ENCODE measurements at places on chromosomes 3 and 15.

DNA sequence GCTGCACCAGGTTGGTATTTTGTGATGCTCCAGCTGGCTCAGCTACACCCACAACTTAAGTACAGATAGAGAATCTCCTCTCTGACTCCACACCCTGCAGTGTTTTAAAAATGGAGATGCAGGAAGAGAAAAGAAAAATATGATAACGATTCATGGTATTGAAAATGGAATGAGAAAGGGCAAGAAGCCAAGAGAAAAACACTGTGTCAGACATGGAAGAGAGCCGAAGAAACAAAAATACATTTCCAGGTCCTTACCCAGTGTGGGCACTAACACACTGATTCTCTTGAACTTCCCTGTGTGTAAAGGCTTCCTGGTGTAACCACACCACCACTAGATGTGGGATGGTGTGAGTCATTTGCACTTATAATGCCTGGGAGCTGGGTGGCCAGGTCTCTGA, 93.1 kb downstream of the GMPS start:
- no peak for DNase-seq

GRCh38 chr15:74174219-74174957, 878 bp downstream of the ISLR start:
- no peak for DNase-seq

DNA sequence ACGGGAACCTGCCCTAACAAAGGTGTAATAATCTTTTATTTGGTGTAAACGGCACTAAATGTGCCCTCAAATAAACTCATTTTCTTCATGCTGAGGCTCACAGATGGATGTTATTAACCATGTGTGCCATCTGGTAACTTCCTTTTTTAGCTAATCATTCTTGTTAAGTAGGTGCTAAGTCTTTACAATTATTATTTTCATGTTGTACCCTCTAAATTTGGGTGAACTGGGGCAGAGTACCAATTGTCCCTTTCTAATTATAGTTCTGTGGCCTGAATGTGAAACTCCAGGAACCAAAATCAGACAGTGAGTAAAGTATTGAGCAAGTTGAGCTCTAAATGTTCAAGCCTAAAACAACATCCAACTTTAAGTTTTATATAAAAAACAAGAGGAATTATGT, 220.7 kb upstream of the CADM2 start:
- no peak for DNase-seq

GRCh38 chr15:42133886-42134502, 22.4 kb downstream of the PLA2G4F start:
- peak; percentile 30 for DNase-seq

DNA sequence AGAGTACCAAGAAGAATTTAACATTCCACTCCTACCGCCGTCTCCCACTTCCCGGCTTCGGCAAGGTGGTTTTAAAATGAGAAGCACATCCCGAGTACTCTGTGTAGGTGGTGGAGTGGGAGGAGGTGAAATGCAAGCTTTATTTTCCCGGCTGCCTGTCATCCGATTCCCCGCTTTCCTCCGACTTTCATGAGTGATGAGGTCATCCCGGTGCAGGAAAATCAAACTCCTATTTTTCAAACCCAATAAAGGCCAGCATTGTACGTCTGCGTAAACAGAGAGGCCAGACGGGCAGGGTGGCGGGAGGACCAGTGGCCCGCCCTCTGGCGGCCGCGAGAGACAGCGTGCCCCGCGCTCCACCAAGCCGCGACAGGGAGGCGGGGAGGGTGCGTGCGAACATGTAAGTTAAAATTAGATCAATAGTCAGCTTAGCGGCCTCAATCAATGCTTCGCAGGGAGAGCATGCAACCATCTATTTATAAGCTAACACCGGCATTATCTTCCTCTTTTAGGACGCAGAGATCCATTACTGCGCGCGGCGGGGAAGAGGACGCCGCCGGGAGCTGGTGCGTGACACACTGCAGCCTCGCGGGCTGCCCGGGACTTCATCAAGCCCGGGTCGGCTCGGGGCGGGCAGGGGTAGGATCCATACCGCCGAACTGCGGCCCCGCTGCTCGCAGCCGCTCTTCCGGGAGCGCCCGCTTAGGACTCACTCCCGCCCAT, 163.3 kb downstream of the CD47 start:
- no peak for DNase-seq

- no peak for DNase-seq
Observed at GRCh38 chr15:70826634-70827033, 27.3 kb downstream of the LARP6 start.

GRCh38 chr3:170734043-170734734, 135.8 kb downstream of the RPL22L1 start:
- DNase-seq = no peak

GRCh38 chr3:166420071-166420470, 582.8 kb upstream of the BCHE start:
- no peak for DNase-seq

DNA sequence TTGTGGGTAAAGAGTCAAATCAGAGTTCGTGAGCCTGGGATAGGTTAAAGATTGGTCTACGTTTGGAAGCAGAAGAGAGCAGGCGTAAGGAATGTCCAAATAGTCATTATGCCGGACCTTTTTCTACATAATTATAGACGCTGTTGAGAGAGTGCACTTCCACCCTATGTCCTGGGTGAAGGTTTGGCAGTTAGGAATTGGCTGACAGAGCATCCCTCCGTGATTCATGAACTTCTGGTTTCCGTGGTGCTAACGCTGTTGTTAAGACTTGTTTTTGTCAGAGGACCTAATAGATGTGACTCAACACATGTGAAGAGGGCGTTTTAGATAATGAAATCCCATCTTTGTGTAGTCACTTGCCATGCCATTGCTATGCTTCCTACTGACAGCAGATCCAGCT, 1.1 kb downstream of the EAF1 start:
- DNase-seq = no peak

- no peak for DNase-seq
Observed at GRCh38 chr3:42743204-42743995, 29.7 kb downstream of the CCDC13 start.

DNA sequence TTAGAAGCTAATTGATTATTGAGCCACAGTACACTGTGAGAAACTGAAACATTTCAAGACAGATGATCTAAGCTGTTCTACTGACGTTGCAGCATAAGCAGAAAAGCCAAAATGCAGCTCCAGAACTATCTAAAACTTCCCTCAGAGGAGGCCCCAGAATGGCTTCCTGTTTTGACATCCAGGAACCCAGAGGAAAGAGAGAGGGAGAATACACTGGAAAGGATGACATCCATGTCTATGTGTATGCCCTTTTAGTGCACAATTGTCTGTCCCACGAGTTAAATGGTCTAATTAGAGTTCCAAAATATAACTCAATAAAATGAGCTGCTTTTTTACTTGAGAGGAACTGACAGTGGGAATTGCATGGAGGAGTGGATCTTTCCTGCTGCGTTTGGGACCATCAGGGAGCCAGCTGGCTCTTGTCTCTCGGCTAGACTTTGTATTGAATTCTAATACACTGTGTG, 688.1 kb downstream of the ZNF385D start:
- no peak for DNase-seq

DNA sequence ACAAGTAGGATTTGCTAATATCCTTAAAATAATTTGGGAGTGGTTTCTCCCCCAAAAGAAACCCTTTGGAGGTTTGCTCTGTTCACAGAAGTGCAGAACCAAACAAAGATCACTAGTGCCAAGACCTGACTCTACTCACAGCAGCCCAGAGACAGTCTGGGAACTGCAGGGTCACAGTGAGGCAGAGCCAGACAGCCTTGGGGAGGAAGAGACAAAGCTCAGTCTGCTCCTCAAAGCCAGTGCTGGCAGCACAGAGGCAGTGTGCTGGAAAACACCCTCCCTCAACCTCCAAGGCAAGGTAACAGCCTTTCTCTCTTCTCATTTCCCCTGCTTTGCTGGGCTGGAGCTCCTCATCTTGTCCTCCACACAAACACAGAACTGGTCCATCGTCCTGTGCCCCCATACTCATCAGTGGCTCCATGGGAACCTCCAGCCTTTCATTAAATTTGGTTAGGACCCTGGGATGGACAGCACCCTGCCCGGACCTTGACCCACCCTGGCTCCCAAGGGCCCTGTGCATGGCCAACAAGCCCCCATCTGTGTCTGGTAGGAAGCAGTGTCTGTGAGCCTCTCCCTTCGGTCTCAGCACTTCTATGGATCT, 12.6 kb downstream of the RAB6B start:
- DNase-seq = no peak

- no peak for DNase-seq
Observed at GRCh38 chr3:27431116-27431515, 53.1 kb downstream of the SLC4A7 start.

DNA sequence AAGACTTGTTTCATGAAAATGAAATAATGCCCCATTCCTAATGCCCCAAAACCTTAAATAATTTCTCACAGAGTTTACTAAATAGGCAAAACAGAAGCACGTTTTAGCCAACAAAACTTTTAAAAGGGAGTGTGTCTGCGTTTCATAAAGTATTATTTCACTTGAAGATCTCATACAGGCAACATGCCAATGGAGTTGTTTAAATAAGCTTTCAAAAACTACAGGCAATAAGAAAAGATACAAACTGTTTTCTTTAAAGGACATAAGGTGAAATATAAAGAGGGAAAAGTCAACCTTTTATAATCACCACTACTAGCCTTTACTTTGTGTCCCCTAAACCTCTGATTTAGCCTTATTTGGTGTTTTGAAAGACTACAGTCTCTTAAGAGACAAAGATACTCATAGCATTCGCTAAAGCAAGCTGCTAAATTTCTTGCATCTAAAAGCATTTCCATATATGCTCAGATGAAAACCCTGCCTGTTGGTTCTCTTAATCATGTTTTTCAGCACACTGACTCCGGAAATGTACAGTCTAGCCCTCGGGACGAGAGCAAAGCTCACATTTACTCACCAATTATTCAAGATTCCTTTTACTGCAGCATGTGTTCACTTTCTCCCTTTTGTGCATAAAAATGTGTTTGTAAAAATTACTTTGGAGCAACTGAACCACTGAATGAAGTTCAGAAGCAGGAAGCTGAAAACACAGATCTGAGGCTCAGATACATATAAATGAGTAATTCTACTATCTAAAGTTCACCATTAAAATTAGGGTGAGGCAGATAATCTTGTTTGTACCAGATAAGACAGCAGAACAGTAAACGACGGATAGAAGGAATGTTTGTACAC, 119.0 kb downstream of the GOLIM4 start:
- DNase-seq = no peak

GRCh38 chr3:18121020-18121419, 304.1 kb downstream of the SATB1 start:
- DNase-seq = no peak

DNA sequence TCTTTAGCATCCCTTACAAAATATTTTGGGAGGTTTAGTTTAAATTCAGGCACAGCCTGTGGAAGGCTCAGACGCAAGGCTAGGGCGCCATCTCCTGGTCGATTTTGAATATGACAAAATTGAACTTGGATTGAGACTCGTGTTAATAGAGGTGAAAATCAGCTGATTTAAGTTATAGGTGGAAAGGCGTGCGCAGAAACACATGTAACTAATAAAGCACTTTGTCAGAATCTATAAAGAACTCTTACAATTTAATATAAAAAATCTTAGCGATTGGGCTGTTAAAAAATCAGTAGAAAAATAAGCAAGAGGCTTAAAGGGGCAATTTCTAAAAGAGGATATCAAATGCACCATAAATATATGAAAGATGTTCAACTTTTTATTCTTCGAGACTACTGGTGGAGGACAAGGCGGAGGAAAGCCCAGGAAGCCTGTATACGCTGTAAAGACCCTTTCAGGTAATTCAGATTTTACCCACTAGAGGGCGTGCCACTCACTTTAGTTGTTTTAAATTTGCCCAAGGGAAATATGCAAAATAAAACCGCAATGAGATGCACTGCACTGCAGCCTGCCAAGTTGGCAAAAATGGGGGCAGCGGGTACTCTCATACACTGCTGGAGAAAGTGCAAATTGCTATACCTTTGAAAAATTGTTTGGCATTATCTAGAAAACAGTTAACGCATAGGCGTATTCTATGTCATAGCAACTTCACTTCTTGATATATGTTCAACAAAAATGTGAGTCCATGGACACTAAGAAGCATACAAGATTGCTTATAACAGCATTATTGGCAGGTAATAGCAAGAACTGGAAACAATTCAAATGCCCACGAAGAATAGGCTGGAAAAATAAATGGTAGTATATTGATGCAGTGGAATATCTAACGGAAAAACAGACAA, 64.7 kb downstream of the SLC30A4 start:
- peak; percentile 63 for DNase-seq

GRCh38 chr15:97984157-97984556, 23.7 kb downstream of the ARRDC4 start:
- no peak for DNase-seq

- DNase-seq = no peak
Observed at GRCh38 chr15:49410641-49411040, 12.4 kb upstream of the FGF7 start.

DNA sequence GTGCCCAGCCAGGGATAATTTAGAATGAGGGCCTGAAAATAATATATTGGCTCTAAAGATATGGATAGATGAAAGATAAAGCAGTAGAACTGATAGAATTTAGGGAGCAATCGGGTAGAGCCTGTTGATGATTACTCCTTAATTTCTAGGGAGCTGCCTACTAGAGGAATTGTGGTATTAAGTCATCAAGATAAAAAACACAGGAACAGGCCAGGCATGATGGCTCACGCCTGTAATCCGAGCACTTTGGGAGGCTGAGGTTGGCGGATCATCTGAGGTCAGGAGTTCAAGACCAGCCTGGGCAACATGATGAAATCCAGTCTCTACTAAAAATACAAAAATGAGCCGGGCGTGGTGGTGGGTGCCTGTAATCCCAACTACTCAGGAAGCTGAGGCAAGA, 130.4 kb downstream of the PCCB start:
- DNase-seq = no peak

GRCh38 chr3:142723968-142724681, at the start of gene TRPC1:
Gene TRPC1 (plus strand): TSS chr3:142724034. CDS start chr3:142724560, 526 bp downstream.
- DNase-seq = no peak

- DNase-seq = peak; percentile 31
Observed at GRCh38 chr3:98690876-98691275, 72.3 kb upstream of the ST3GAL6 start.

- no peak for DNase-seq
Observed at GRCh38 chr3:177060492-177060891, 136.8 kb downstream of the TBL1XR1 start.

GRCh38 chr15:78761891-78762385, 49.3 kb downstream of the ADAMTS7 start:
- DNase-seq = no peak

- DNase-seq = no peak
Observed at GRCh38 chr3:126309165-126309564, 48.0 kb downstream of the KLF15 start.

- no peak for DNase-seq
Observed at GRCh38 chr15:82621970-82622369, 25.2 kb downstream of the CPEB1 start.
